ENCODE measurements at places on chromosomes 2 and 18.

- no peak for DNase-seq
Measured at GRCh38 chr2:164569378-164569777, 51.9 kb downstream of the GRB14 start.

GRCh38 chr18:3304832-3305231 lies 42.9 kb downstream of the MYL12B start:
- no peak for DNase-seq

GRCh38 chr2:238717084-238717483 lies 130.8 kb upstream of the TWIST2 start:
- no peak for DNase-seq

GRCh38 chr18:61336766-61337165 lies 3.5 kb downstream of the CDH20 start:
- no peak for DNase-seq

GRCh38 chr2:201933792-201934237 lies 99.8 kb upstream of the FZD7 start:
- no peak for DNase-seq

Measured in NCI-H345 (cell line).